Activated naive CD4-positive, alpha-beta T cell (primary cell): ENCODE measurements at places on chromosomes 7 and 10.

DNA sequence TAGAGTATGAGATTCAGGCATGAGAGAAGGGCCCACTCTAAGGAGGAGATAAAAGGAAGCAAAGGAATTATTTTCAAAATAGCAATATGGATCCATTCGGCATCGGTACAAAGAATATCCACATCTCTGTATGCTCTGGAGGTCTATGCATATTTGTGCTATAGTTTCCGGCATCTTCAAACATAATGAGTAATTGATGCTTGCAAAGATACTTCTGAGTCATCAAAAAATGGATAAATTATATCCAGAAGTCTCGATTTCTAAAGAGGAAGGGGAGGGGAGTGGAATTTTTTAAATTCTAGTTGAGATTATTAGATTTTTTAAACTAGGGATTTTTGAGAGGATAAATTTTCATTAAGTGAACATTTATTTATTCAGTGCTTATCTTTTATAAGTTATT lies 72.9 kb upstream of the KIAA1217 start:
- no peak for DNase-seq

GRCh38 chr10:72523062-72523461 lies 102.8 kb downstream of the MICU1 start:
- DNase-seq: no peak

- DNase-seq: peak; percentile 16
These were observed 132.3 kb upstream of the CHST15 start for GRCh38 chr10:124225467-124226270.

DNA sequence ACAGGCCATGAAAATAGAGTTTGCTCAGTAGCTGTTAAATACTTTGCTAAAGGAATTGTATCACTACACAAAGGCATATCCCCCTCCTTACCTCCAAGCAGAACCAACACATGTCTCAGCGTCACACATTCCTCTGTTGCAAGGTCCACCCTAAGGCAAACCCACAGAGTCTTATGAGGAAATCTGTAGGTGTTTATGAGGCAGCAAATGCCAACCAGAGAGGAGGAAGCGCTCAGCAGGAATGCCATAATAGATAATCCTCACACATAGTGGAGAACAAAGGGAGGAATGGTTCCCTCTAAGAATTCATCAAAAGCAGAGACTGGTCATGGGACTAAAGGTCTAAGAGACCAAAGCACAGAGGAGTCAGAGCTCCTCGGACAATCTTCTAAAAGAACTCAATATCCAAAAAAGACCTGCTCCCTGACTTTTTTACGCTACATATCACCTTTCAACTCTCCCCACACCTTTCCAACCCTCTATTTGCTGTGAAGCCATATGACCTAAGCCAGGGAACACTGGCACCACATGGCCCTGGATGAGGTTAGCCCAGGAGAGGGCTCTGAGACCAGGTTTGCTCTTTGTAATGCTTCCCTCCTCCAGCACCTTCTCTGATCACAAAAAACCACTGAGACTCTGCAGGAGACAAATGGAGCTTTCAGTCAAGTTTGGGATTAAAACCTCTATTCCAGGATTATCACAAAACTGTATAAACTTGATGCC lies 7.3 kb downstream of the SLC25A13 start:
- no peak for DNase-seq

GRCh38 chr10:20871970-20872369 lies 25.1 kb downstream of the NEBL start:
- no peak for DNase-seq

GRCh38 chr7:12865593-12865992 lies 178.2 kb downstream of the ARL4A start:
- DNase-seq: no peak

- no peak for DNase-seq
These were observed 10.6 kb upstream of the ADAM12 start for GRCh38 chr10:126398924-126399323.

- no peak for DNase-seq
These were observed at the start of gene CPA4 for GRCh38 chr7:130292682-130293257. Gene CPA4 (plus strand): TSS chr7:130293161. CDS start chr7:130293181, 20 bp downstream.
